ENCODE measurements at places on chromosomes 5 and 9. TPM values are rescaled to one million over a fixed set of nuclear protein-coding genes. Genes with fewer than 3 reads are reported as not detected.

DNA sequence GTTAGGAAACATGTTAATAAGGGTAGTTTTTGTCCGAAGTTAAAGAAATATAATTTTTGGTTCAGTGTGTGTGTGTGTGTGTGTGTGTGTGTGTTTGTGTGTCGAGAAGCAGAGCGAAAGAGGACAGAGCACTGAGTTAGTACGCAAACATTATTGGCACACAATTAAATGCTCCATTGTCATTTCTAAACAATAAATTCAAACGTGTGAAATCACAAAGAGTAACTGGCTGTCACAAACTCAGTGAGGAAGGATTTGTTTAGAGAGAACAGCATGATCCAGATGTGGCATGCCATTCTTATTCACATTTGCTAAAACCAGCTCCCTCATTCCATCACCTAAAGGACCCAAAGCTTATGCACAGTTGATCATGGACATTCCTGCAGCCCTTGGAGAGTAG is 970.8 kb downstream of the DTWD2 start:
- DNase-seq: no peak

DNA sequence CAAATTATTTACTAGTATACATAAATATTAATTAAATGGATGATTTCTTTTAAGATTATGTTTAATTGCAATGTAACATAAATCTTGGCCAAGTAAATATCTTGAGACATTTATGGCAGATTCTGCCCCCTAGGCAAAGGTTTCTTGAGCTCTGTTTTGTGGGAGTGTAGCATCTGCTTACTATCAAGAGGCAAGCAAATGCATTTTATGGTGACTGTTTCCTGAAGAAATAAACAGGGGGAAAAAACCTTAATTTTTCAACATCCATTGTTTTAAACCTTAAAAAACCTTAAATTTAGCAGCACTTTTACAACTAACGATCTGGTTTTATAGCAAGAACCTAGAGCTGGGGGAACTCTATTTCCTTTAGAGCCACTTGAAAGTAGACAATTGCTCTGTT is 25.7 kb upstream of the FREM1 start:
- DNase-seq: no peak

- no peak for DNase-seq
These were observed 16.5 kb upstream of the AFF4 start for GRCh38 chr5:132979976-132980375.

Gene ARHGEF28
- total RNA-seq: 13.0 TPM

GRCh38 chr5:127741412-127741811 is 38.2 kb downstream of the CCDC192 start:
- DNase-seq: no peak

Gene QRFP
- not detected for total RNA-seq

DNA sequence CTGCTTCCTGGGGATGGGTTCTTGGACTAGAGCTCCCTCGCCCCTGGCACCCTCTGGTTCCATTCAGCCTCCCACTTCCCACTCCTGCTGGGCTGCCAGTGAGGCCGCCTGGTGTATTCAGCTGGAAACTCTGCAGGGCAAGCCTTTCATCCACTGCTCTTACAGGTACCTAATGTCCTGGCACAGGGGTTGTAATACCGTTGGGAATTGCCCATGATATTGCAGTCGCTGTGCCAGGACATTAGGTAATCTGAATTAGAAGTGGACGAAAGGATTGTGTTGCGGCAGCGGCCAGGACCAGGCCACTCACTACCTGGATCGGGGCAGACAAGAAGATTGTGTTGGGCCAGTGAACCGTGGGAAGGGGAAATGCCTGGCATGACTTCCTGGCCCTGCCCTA is 13.1 kb downstream of the TMOD1 start:
- DNase-seq: no peak

Gene PCDHGA6
- total RNA-seq: 8.5 TPM

- DNase-seq: peak; percentile 52
These were observed 14.1 kb downstream of the TRIM7 start for GRCh38 chr5:181190711-181191525.

GRCh38 chr5:34735491-34736426 is 79.6 kb downstream of the RAI14 start:
- peak; percentile 90 for DNase-seq

Gene CRB2
- 0.25 TPM for total RNA-seq

Gene GABRG2
- 0.14 TPM for total RNA-seq

DNA sequence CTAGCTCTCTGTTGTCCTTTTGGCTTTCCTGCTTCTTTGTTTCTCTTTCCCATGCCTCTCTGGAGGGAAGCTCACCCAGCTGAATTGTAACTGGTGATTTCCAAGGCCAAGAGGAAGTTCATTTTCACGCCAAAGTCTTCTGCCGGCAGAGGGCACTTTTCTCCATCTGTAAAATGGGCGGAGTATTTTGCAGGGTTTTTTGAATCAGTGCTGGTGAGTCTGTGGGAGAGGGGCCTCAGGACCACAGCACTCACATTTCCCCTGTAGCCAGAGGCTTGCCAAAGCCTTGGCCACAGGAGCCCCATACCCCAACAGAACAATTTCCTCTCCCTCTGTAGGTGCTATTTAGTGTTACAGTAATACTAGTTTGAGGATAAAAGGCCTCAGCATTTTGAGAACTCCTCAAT is 42.3 kb upstream of the MATR3 start:
- DNase-seq: no peak

Data from lung (tissue), 17 donors.